Activated T-helper 1 cell treated with anti-CD3 and anti-CD28 coated beads, Interleukin-2, amount 50 U/mL, for 16 hours (primary cell): ENCODE measurements at places on chromosomes 16 and 17.

DNA sequence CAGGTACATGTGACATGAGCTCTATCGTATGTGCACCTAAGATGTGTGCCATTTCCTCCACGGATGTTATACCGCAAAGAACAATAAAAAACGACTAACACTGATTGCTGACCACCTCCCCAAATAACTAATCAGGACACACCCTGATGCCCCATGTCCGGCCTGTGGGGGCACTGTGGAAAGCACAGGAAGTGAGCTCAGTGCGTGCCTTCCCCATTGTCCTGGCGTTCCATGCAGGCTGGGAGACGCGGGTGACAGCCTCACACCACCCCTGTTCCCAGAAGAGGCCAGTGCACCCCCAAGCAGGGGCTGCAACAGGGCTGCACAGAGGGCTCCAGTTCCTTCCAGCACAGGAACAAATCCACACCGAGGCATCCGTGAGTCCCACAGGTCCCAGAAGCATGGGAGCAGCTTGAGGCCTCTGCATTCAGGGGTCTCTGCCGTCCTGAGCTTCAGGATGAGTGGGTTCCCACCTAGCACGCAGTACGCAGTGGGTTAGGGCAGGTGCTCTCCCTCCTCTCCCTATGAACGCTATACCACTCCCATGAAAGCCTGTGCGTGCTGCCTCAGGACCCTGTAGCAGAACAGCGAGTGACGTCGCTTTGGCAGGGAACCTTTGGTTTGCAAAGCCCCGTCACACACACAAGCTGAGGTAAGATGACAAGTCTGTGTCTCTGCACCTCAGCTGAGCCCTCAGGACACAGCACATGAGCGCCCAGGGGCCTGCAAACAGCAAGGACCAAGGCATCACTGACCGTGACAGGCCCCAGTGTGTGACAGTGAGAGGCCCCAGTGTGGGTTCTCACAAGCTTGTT, 117.7 kb downstream of the ZNF778 start:
- no peak for DNase-seq

DNA sequence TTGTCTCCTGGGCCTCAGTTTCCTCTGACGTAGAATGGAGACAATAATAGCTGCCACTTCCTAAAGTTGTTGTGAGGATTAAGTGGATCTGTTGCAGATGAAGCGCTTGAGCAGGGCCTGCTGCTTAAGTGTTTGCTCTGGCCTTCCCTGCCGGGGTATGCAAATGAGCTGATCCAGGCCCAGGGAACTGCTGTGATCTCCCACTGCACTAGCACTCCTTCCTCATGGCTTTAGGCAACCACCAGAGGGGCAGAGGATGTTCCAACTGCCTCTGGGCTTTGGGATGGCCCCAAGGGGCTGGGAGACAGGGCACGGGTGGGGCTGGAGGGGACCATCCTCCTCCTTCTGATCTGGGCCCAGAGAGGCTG, 6.2 kb downstream of the SBK1 start:
- no peak for DNase-seq

- DNase-seq = no peak
These were observed 9.5 kb upstream of the GUCY2D start for GRCh38 chr17:7992924-7993323.

DNA sequence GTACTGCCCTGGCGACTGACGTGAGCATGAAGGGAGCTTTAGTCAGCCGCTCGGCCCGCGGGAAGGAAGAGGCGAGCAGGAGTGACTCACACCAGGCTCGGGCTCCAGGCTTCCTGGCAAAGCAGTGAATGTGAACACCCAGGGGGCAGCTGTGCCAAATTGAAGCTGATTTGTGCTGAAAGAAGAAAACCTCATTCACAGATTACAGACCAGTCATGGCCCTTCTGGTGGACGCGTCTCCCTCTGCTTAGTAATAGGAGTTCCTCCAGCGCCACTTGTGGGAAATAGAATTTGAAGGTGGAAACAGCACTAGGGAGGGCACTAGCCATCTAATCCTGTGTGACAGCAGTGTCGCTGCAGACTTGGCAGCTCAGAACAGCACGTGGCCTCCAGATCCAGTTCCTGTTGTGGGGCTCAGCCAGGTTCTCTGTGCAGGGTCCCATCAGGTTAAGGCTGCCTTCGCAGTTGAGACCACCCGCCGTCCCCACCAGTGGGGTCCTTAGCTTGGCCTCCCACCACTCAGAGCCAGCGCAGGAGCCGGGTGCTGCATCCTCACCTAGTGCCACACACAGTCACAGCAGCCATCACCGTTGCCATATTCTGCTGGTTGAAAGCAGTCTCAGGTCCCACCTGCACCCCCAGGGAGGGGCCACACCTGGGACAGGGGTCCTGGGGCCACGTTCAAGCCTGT, 164.5 kb upstream of the CHMP6 start:
- DNase-seq = no peak

- no peak for DNase-seq
These were observed 9.5 kb upstream of the TEKT3 start for GRCh38 chr17:15350777-15351477.

DNA sequence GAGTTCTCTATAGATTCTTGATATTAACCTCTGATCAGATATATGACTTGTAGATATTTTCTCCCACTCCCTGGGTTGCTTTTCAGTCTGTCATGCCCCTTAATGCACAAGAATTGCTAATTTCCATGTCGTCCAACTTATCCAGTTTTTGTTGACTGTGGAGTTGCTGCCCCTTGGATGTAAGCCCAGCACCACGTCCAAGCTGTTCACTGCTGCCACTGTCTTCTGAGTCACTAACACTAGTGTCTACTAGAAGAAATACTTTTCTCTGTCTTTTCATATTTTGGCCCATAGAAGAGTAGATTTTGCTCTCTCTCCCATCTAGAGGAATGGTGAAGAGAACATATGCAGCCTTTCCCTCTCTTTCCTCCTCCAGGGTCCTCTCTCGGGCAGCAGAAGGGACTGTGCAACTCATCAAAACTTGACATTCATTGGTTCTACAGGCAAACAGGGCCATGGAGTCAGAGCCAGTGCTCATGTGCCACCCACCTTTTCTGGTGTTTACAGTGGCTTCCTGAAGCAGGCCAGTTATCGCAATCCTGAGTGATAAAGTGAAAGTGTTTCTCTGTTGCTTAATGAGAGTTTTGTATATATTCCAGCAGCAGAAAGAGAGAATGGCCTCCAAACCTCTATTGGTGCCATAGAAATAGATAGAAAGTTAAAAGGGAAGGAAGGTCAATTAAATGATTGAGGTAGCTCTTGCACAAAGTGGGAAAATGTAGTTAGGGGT, 22.6 kb upstream of the PMP22 start:
- DNase-seq = no peak

- DNase-seq = no peak
These were observed 2.7 kb upstream of the MAP2K6 start for GRCh38 chr17:69411766-69412165.
